Activated CD4-positive, alpha-beta T cell treated with anti-CD3 and anti-CD28 coated beads for 4 hours (primary cell): ENCODE measurements at places on chromosomes 5 and 9.

DNA sequence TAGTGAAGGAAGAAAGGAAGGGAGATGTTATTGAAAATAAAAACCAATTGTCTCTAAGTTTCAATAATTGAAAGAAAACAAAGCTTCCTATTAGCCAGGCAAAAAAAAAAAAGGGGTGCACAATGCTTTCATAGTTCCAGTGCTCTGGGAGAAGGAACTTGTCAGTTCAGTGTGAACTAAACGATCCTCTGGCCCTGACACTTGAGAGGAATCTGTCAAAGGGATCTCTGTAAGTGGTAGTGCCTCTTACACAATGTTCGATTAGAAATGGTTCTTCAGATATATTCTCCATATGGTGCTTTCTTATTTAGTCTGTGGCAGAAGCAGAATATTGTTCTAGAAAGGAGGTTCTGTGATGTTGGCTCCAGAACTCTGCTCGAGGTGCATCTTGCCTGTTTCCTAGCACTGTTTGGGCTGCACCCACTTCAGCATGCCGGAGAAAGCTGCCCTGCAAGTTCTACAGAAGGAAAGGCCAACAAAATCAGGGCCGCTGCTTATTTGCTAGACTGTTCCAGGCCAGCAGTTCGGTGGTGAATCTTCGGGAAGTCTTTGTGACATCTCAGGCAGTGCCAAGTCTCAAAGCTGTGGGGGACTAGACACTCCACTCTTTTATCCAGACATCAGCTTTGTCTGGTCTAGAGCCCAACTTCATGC is 90.9 kb downstream of the PIK3R1 start:
- DNase-seq = no peak

- DNase-seq = no peak
Observed at GRCh38 chr9:136995362-136995761, 1.0 kb downstream of the CLIC3 start.

- DNase-seq = no peak
Observed at GRCh38 chr9:92187989-92188714, 72.9 kb upstream of the SPTLC1 start.

GRCh38 chr5:171825051-171825450 is 39.4 kb downstream of the SMIM23 start:
- no peak for DNase-seq

DNA sequence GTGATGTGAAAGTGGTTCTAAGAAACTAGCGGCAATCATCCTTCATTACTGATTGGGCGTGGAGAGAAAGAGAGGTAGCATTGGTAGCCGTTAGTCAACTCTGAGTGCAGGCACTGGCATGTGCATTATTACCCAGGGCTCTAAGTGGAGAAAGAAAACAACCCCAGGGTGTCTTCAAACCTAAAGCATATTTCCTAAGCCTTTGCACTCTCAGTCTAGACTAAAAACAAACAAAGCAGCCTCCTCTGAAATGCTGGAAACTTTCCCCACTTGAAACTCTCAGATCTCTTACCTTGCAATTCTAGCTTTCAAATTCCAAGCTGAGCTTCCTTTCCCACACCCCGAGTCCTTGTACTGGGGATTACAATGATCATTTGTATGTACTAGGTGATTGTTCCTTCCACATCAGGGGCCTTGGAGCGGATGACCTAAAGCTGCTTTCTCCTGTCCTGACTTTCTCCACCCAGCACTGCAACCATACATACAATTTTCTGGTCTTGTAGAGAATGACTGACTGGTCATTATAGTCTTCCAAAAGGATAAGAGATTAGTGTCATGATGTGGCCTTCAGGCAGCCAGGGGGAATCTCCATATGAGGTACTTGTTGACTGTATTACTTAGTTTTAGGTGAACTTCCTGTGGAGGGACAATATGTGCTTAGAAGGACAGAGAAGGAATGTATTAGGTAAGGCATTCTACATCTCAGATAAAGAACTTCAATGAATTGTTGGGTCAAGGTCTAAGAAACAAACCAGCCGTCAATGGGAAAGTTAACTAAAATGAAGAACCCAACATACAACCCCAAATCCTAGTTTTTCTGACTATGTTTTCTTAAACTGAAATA is 98.3 kb upstream of the CDKN2B start:
- no peak for DNase-seq

- DNase-seq = no peak
Observed at GRCh38 chr5:149471406-149472183, 79.6 kb downstream of the CSNK1A1 start.

- DNase-seq = no peak
Observed at GRCh38 chr9:101848485-101848919, 110.1 kb upstream of the GRIN3A start.

DNA sequence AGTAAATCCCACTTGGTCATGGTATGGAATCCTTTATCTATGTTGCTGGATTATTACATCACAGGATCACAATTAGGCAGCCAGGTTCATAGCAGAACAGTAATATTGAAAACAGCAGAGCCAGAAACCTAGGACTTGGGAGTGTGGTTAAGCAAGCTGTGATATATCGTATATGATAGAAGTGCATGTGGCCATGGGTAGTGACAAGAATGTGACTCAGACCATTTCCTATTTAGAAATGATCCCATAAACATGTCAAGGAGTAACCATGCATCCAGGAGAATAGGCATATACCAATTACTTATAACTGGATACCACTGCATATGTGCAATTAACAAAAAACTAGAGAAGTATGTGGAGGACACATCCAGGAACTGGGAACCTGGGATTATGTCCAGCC is 31.2 kb downstream of the AMBP start:
- no peak for DNase-seq

DNA sequence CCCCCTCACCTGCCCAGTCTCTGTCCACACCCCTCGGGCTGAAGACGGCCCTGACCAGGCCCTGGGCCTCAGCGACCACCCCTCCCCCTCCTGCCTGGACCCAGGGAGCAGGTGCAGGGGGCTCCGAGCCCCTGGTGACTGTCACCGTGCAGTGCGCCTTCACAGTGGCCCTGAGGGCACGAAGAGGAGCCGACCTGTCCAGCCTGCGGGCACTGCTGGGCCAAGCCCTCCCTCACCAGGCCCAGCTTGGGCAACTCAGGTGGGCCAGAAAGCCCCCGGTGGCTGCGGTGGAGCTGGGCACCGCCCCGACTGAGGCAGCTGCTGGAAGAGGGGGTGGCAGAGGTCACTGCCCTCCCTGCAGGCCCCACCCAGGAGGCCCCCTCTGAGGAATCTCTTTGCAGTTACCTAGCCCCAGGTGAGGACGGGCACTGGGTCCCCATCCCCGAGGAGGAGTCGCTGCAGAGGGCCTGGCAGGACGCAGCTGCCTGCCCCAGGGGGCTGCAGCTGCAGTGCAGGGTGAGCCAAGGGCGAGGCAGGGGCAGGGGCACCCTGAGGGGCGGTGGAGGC is 7.7 kb downstream of the ENTPD8 start:
- no peak for DNase-seq

GRCh38 chr5:131067636-131068035 is 97.4 kb downstream of the HINT1 start:
- no peak for DNase-seq

DNA sequence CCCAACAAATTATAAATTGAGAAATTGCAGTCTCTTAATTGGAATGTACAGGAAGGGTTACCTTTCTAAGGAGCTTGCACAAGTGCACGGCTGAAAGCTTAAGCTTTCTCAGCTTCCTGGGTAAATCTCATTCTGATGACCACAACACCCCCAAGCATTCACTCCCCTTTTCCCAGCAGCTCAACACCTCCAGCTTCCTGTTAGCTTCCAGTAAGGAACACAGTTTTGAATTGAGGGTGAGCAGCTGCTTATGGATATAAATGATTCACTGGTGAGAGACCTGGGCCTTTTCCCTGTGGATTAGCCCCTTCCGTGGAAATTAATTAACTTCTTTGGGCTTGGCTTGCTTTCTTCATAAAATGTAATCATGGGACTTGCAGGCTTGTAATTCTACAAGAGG is 101.2 kb downstream of the SLC28A3 start:
- DNase-seq = no peak

GRCh38 chr9:91395106-91395552 is 28.5 kb downstream of the NFIL3 start:
- DNase-seq = no peak

- no peak for DNase-seq
Observed at GRCh38 chr5:116626272-116626723, 51.7 kb upstream of the SEMA6A start.
